Germinal center (tissue), 1 donor: ENCODE measurements at places on chromosomes 2 and 18.

DNA sequence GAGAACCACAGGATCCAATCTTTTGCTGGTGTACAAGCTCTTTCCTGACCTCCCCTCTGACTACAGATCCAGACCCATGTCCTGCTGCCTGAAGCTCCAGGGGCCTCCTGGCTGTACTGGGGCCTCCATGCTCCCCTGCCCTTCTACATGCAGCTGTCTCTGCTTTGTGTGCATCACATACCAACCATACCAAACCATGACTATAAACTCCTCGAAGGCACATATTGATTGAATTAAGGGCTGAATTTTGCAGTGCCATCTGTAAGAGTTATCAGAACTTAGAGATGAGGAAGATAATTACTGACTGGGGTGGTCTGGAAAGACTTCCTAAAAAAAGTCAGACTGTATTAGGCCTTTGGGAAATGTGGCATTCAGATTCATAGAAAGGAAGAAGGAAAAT lies 139.9 kb upstream of the CXCR4 start:
- DNase-seq: no peak

DNA sequence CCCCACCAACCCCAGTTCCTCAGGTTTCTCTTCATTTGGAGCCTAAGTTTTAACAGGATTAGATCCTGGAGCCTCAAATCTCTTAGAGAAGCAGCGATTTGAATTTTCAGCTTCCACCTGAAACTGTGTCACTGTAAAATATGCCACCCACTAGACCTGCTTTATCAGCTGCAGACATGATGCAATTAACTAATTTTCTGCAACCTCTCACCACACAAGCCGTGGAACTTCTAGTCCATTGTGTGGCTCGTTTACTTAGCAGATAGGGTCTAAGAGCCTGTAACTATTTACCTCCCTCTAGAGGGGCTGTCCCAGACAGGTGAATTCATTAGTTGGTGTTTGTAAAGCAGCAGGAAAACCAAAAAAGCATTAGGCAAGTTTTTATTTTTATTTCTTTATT lies 31.6 kb upstream of the FZD5 start:
- no peak for DNase-seq

DNA sequence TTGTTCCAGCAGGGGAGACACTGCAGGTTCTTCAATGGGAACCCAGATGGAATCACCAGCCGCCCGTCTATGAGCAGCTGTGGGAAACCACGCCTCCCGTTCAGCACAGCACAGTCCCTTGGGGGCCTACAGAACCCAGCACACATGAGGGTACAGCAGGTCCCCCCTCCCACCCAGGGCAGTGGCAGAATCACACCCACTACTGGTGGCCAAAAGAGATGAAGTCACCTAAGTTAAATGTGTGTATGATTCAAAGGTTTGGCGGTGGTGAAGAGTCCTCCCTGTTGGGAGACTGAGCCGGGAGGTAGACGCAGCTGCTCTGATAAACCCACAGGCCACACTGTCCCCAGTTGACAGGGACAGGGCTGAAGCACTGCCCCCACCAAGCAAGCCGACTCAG lies 44.3 kb downstream of the L3MBTL4 start:
- no peak for DNase-seq

- DNase-seq: no peak
These were observed 166.1 kb downstream of the MTCL1 start for GRCh38 chr18:8871489-8871888.

GRCh38 chr18:7725473-7725872 lies 158.4 kb downstream of the PTPRM start:
- no peak for DNase-seq

DNA sequence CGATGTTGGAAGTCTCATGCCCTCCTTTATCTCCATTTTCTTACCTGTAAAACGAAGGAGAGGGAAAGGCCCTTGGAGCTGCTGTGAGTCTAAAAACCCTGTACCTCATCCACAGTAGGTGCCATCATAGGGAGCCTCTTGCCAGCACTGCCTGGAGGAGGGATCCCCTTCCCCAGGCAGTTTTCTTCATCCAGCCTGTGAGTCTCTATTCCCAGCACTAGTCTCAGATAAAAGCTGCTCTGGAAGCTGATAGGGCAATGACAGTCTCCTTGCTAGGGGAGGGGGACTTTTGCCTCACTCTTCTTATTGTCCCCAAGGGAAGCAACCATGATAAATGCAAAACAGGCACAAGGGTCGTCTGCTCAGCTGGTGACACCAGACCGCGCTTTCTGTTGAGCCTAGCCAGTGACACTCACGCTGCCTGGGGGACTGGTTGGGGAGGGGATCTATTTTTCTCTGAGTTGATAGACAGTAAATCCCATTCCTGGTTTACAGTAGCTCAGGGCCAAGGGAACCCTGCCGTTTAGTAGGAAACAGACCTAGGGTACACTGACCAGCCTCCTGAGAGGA lies 139.5 kb upstream of the NABP1 start:
- DNase-seq: no peak

GRCh38 chr2:49577041-49577440 lies 422.7 kb upstream of the FSHR start:
- DNase-seq: no peak

- no peak for DNase-seq
These were observed 40.1 kb upstream of the TAF1B start for GRCh38 chr2:9803023-9803805.

DNA sequence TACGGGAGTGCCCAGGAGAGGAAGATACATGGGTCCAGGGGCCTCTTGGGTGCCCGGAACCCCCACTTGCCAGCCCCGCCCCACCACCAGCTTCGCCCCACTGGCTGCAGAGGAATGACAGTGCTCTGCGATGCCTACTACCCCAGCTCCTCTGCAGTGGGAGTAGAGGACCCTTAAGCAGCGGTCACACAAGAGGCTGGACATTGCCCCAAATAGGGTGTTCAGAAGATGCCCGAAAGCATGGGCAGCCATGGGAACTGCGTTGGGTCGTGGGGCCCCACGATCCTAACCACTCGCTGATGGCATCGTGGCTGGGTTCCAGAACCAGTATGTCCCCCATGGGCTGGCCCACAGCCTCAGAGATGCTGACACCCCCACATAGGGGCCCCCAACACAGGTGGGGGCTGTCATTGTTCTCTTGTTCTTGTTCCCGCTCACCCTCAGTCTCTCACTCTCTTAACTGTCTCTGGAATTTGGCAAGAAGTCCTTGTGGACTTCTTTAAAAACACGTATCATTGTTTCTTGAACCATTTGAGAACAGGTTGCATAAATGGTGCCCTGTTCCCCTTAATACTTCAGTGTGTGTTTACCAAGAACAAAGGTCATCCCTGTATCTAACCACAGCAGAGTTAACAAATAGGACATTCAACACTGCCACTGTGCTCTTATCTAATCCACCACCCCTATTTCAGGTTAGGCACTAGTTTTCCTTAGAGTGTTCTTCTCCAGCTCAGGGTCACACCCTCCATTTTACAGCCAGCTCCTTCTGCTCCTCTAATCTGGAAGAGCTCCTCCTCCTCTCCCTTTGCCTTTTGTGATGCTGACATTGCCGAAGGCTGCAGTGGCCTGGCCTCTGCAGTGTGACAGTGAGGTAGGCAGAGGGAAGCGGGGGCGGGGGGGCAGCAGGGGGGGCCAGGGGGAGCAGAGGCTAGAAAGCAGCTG lies 76.3 kb downstream of the STPG4 start:
- no peak for DNase-seq

- peak; percentile 69 for DNase-seq
These were observed 86.8 kb upstream of the DNER start for GRCh38 chr2:229800997-229801754.

DNA sequence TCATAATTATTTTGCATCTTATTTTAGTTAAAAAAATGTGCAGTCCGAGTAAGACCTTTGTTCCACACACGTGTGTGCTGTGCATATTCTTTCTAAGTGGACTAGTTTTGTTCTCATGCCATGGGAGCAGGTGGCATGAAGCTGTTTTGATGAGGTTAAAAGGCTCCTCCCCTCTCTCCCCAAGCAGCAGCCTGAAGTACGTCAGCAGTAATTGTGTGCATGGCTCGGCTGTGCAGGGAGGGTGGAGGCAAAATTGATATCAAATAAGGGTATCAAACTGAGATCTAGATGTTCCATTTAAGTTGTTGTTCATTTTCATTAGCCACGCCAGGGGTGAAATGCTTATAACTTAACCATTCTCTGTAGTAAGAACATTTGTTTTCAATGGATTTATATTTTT lies at the start of gene NYAP2:
NYAP2 (plus strand) TSS at position 207 of the 400 bp plus-strand sequence. CDS start 9,171 bp downstream, outside the sequence.
- DNase-seq: no peak

- DNase-seq: peak; percentile 94
These were observed 9.2 kb downstream of the PTMA start for GRCh38 chr2:231717281-231718171.

DNA sequence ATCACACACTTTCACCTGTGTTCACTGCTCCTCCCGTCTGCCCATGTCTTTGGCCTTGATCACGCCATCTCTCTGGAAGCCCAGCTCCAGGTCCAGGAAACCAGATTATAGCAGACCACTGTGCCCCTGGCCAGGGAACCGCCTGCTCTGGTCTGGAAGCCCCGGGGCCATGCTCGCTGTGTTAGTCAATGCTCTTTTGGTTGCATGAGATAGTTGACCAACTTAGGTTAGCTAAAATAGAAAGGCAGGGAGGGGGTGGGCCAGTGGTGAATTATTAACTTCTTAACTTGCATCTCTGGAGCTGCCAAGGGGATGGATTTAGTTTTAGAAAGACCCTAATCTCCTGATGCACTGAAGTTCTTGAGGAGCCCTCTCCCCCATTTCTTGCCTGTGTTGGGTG lies 232.7 kb downstream of the AGAP1 start:
- DNase-seq: no peak
